Fibroblast of skin of left quadriceps (primary cell): ENCODE measurements at places on chromosomes 1 and 21.

- no peak for DNase-seq
These were observed 3.2 kb downstream of the PGLYRP4 start for GRCh38 chr1:153345187-153346076.

DNA sequence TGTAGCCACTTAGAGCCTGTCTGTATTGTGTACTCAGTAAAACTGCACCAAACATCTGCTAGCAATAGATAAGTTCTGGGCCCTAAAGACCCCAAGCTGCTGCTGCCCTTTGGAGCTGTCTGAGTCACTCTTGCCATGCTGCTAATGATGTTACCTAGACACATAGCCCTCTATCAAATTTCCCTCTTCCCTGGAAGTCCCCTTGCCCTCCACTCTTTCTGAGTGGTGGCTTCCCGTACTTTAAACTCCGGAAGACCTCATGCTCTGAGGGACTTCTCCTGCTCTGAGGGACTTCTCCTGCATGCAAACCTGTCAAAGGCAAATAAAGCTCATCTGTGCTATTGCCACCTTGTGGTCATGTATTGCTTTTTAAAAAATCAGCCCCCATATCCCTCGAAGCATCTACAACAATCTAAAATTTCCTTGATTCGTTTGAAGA is 34.0 kb downstream of the FH start:
- no peak for DNase-seq

DNA sequence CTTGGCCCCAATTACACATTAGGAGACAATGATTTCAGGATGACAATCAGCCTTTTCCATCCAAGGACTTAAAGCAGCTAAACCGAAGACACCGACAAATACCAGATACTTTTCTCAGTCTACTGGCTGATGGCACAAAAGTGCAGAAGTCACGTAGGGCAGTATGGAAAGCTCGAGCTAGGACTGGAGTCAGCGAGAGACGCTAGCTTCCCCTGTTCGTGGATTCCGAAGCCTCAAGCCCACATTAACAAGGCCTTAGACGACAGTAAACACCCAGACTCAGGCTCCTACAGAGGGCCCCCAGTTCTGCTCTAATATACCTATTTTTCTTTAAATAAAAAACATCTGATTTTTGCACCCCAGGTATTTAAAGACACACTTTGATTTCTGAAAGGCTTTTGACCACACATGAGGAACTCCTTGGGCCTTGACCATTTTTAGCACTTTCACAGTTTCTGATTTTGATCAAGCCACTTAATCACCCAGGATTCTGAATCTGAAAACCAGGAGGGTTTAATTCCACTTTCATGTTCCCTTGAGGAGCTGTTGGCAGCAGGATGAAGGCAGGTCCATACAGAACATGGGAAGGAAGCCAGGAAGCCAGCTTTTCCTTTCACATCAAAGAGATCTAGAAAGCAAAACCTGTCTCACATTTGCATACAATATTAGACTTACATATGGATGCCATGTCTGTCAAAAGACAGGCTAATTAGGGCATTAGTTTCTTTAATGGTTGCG is 204.1 kb downstream of the GABPA start:
- no peak for DNase-seq

DNA sequence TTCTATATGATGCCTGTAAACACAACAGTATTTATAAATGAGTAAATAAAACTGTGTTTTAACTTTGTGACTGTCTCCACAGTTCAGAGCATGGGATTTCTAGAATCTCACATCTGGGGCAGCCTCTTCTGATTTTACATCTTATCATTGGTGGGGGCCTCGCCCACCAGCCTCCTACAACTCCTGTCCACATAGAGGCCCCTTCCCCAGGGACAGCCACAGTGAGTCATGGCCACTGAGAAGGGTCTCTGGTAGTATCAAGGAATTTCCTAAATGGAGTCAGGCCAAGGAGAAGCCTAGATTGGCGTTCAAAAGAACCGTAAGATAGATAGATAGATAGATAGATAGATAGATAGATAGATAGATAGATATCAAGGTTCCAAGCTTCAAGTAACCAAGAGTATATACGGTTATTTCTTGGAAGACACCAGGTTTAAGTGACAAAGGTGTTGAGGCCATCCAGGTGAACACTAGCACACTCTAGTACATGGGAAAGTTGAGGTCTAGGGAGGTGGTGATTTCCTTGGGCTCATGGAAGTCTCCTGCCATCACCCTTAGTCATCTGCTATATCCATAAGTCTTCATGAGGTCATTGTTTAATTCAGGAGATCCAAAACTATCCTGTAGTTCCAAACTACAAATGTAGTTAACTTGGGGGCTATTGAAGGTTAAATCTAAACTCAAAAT is 121.6 kb downstream of the SYT2 start:
- no peak for DNase-seq

- DNase-seq: no peak
These were observed 372.2 kb downstream of the USH2A start for GRCh38 chr1:216051071-216051470.
